ENCODE measurements at places on chromosomes 1 and 21.

DNA sequence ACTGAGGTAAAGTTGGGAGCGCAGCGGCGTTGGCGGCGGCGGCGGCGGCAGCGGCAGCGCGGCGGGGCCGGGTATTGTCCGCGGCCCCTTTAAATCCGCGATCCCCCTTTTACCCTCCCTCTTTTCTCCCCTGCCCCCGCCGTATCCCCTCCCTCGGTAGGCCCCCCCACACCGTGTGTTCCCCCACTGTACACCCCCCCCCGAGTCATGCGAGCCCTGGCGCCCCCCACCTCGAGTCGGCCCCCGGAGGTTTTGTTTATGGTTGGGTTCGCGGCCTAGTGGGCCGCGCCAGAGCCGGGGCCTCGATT is 169 bp downstream of the UBAP2L start:
- DNase-seq, result no peak

DNA sequence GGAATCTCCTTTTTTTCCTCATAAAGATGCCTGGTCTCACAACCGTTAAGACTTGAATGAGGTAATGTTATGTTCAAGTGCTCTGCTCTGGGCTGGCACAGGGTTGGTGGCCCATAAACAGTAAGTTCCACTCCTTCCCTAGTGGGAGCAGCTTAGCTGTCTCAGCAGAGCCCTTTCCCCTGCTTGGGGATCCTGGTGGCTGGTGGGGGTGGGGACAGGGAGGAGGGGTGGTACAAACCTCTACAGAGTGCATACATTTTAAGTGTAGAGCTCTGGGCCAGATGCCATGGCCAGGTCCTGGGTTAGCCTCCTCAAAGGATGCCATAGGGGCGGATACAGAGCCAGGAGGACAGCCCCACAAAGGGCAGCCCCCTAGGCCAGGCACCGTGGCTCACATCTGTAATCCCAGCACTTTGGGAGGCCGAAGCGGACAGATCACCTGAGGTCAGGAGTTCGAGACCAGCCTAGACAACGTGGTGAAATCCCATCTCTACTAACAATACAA is 20.7 kb upstream of the PADI1 start:
- DNase-seq, result no peak

GRCh38 chr1:24928689-24929397 is 1.2 kb downstream of the RUNX3 start:
- peak; percentile 57 for DNase-seq

DNA sequence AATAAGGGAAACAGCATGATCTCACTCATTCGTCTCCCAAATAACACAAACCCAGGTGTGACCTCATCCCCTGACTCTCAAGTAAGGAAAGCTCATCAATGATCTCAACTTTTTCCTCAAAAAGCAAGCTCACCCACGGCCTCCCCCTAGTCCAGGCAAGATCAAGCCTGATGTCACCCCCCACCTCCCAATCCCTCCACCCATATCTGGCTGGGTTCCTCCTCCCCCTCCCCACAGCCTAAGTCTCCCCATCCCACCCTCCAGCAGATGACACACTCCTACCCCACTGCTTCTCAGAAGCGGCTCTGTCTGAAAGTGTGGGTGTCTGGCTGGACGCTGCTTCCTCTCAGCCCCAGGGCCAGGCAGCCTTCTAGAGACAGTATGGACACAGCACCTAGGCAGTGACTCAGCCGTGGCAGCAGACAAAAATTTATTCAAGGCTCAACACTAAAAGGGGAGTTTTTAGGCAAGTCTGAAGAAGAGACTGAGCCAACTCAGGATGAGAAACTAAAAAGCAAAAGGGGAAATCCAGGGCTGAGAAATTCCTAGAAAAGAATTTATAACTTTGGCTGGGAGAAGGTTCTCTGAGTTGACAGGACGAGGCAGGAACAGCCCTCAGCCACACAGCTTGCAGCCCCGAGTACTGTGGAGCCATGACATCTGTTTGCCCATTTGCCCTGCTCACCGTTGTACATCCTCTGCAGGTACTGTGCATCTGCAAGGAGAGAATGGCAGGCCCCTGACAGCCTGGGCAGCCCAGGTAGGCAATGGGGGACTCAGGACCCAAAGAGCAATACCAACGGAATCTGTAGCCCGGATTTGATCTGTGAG is 81.6 kb upstream of the LRRC8D start:
- peak; percentile 54 for DNase-seq

DNA sequence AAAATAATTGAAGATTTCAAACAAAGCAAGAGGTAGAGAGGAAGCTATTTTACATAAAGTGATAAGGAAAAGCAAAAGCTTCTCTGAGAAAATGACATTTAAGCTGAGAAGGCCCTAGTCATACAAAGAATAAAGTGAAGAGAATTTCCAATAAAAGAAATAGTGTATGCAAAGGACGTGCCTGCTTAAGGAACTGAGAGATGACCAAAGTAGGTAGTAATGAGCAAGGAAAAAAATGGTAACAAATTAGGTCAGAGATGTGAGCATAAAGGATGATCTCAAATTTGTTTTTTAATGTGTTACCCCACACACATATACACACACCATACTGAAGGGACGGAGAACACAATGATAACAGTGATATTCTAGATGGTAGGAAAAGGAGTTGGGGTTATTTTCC is 46.4 kb downstream of the NRIP1 start:
- no peak for DNase-seq

- no peak for DNase-seq
These were observed 5.3 kb downstream of the COL18A1 start for GRCh38 chr21:45410151-45410864.

- no peak for DNase-seq
These were observed 17.9 kb downstream of the ATP5PO start for GRCh38 chr21:33897739-33898138.

DNA sequence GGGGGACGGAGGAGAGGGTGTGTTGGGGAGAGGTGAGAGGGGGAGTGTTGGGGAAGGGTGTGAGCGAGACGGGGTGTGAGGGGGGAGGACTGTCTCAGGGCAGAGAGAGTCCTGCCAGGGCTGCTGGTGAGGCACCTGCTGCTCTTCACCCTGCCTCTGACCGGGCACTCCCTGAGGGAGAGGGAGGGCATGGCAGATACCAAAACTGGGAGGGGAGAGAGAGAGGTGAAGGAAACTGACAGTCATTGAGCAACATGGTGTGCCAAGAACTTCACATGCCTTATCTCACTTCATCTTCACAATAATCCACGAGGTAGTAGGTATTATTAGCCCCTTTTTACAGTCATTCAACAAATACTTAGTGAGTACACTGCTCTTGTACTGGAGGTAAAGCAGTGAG is 61.3 kb upstream of the ARTN start:
- no peak for DNase-seq

DNA sequence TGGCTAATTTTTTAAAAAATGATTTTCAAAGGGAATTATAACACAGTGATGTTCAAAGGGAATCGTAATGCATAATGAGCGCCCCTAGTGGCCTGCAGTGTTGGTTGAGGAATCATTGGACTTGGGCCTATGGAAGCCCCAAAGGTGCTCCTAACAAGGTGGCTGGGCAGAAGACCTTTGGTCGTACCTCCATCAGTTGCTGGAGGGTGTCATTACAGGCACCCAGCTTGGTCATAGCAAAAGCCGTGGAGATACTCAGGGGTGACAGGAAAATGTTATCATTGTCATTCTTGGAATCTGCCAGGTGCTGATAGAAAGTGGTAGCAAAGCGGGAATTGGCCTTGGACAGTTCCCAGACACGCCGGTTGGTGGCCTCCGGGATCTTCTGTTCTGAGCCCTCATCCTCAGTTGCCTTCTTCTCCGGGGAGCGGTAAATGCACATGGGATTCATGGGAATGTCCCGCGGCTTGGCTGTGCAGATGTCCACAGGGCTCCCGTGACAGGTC is 2.7 kb downstream of the SERPINC1 start:
- DNase-seq, result peak; percentile 11

GRCh38 chr1:170162459-170163246 is 16.9 kb downstream of the NTMT2 start:
- no peak for DNase-seq
